Nephron progenitor cell (in vitro differentiated cells): ENCODE measurements at places on chromosomes 7 and 10.

DNA sequence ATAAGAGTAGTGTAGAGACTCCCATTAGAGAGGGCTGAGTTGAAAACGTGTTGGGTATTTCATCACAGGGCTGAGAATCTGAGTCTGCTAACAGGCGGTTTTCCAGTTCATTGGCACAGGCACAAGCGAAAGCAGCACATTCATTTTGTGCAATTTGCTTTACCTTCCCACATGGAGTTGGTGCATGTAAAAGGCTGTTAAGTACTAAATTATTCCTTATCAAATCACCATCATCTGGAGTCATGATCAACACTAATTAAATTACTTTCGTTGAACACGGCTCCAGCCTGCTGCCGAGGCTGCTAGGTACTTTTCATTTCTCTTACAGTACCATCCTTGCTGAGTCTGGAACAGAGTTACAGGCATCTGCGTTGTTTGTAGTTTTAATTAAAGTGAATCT lies 43.8 kb downstream of the ETV1 start:
- DNase-seq = no peak

DNA sequence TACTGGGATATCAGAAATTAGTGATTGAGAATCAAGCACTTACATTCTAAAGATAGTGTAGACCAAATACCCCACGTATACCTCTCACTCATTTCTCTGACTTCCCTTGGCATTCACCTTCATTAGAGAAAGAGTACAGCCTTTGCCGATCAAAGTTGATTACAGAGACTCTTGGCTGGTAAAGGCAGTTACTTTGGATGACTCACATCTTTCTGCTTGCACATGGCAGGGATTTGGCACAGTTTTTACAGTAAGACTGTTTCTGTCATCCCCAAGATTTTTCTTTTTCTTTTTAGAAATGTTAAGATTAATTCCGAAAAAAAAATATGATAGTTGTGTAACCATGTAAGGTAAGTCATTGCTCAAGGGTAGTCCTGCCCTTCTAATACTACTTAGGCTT lies 143.0 kb downstream of the TSPAN12 start:
- no peak for DNase-seq

DNA sequence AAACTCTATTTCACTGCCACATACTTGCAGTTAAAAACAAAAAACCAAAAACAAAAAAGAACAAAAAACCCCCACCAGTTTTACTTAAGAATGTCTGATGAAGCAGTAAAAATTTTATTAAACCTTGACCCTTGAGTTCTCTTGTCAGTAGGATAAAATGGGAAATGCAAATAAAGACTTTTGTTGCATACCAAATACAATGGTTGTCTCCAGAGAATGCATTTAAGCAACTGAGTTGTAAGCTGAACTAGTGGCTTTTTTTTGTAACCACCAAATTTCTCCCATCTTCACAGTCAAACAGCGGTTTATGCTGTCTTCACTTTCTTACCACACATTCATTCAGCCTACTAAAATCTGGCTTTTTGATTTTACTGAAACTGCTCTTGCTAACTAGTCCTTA lies 3.1 kb downstream of the SYPL1 start:
- DNase-seq = no peak

DNA sequence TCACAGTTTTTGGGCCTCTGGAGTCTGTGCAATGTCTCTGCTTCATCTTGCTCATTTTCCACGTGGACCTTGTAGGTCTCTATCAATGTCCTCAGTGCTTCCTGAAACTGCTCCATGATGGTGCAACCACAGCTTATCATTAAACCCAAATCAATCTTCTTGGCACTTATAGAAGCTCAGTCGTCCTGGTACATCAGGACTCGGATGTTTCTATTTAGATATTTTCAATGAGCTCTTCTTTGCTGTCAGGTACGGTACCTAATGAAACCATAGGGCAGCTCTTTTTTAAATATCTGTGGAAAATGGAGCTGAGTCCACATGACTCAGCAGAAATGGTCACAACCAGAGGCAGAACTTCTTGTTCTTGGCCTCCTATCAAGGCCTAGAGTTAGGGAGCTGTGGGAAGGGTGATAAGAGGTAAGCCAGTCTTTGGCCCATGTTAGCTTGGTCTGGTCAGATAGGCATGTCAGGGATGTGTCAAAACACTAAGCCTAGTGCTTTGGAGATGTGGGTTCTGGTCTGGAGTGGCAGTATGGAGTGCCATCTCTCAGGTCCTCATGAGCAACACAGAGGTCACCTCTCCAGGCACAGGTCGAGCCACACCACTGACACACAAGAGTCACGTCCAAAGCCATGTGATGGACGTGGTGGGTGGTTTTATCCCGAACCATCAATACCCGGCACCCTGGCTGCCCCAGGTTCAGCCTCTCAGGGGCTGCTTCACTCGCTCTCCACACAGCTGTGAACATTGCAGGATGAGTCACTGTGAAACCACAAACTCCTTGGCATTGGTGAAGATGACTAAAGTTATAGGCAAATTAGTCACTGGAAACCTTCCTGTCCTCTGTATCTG lies 87.0 kb downstream of the TBXAS1 start:
- no peak for DNase-seq

DNA sequence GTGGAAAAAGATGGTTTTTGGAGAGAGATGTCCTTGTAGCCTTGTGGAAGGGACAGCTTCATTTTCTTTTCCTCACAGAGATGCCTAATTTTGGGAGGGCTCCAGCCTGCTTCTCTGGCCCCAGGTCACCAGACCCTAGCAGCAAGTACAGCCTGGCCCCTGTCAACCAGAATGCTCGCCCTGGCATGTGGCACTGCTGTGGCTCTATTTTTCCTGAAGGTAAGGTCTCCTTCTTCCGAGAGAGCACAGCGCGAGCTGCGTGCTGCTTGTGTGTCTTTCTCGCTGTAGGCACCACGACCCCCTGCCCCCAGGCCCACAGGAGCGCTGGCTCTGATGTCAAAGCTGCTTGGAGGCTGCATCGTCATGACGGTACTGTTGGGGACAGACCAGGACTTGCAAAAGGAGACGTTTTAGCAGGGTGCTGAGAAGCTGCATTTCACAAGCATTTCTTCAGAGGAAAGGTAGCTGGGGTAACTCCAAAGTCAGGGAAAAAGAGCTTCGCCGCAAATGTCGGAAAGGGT lies 58.7 kb downstream of the CLEC2L start:
- no peak for DNase-seq

DNA sequence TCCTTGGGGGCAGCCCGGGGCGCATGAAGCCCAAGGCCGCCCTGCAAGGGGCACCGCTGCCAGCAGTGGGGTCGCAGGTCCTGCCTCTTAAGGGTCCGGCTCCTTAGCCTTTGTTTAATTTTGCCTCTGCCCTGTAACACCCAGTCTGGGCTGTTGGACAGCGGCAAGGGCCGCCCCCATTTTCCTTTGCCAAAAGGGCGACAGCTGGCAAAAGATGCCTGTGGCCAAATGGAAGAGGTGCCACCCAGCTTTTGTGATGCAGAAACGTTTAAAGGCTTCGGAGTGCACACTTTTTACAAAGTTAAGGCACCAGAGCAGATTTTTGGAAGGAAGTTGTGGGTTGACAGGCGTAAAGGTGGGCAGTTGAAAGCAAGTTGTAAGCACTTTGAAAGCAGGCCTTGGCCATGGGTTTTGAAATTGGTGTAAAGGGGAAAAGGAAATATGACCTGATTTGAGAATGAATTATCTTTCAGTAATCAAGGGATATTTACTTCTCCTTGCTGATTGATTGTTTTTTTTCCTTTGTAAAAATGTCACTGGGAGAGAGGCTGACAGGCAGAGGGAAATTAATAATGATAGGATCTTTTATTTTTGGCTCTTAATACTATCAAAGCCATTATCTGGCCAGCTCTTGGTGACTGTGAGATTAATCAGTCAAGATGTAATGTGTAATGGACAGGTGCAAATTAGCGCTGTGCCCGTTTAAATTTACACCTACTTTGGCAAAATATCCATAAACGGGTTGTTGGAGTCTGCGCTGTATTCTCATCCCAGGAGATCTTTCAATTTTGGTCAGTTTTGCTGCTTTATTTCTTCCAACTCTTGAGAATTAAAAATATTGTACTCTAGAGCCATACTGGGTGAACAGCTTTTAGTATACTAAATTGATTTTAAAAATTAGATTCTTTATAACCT lies 1.2 kb downstream of the CASD1 start:
- DNase-seq = no peak

DNA sequence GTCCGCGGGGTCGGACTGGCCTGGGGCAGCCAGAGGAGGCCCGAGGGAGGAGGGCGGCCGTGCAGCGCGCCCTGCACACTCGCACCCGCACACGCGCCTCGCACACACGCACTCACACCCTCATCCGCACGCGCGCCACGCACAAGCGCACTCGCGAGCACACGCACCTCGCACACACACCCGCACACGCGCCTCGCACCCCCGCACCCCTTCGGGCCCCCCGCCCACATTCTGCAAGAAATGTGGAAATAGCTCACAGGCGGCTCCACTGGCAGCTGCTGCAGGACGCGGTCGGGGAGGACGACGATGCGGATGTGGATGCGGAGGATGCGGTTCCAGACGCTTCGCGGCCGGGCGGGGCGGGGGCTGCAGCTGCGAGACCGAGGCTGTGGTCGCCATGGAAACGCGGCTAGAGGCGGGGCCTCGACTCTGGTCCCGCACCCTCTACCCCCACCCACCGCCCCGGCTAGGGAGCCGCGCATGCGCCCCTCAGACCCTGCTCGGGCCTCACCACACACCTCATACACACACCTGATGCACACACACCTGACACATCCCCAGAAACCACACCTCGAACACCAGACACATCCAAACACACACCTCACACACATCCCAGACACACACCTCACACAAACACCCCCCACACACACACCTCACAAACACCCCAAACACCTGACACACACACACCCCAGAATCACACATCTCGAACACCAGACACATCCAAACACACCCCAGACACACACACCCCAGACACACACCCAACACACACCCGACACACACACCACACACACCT lies at the start of gene CALY:
CALY (minus strand) TSS at position 320 of the 793 bp plus-strand sequence. CDS start 7,907 bp downstream, outside the sequence.
- DNase-seq = peak; percentile 83

GRCh38 chr7:7799138-7799537 lies 80.7 kb upstream of the RPA3 start:
- no peak for DNase-seq

GRCh38 chr7:108413337-108413736 lies 42.9 kb downstream of the NRCAM start:
- DNase-seq = no peak
